SHP77 treated with DMSO at 0.1 percent for 48 hours (cell line): ENCODE measurements at places on chromosomes 2 and 18.

- DNase-seq = no peak
Observed at GRCh38 chr2:28461056-28461455, 34.8 kb upstream of the PLB1 start.

GRCh38 chr2:109200616-109201464 is 71.8 kb downstream of the SH3RF3 start:
- no peak for DNase-seq

DNA sequence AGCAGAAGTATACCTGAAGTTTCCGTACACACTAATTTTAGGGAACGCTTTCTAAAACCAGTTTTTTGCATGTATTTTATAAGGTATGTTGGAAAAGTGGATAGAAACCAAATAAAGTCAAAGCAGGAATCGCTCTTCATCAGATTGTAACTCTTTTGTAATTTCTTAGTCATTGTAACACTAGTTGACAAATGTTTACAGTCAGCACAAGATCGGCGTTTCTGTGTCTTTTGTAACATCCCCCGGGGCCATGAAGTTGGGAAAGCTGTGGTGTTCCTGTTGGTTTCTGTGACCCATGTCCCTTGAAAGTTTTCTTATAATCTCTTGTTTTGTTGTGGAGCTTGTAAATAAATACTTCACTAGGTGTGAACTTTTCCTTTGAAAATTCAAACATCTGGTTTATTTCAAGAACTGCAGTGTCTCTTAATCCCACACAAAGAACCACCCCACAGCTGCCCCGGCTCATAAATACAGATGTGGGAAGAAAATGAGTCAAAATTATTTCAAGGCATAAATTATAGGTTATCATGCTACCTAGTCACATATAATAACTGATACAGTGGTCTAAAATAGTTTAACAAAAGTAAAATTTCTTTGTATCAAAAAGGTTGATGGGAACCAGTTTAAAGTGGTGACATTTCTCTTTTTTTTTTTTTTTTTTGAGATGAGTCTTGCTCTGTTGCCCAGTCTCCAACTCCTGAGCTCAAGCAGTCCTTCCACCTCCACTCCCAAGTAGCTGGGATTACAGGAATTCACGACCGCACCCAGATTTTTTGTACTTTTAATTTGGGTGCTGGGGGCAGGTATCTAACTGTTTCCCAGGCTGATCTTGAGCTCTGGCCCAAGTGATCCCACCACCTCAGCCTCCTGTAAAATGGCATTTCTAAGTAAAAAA is 751 bp upstream of the NMI start:
- DNase-seq = no peak

GRCh38 chr2:178404368-178404767 is 46.6 kb downstream of the PRKRA start:
- DNase-seq = peak; percentile 53

DNA sequence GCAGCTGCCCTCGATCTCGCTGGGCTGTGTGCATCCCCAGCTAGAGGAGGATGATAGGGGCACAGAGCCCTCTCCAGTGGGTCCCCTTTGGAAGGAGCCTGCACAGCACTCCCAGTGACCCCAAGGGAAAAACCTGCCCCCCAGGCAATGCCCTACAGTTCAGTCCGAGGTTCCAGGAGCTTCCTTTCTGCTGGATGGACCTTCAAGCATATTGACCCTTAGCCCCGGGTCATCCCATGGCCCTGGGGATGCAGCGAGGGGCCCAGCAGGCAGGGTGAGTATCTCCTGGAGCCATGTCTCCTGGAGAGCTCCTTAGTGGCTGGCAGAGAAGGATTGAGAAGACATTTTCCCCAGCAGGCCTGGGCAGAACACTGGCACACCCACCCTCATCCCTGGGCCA is 45.4 kb upstream of the CTDP1 start:
- no peak for DNase-seq
